Right ventricle myocardium inferior (tissue), 1 donor: ENCODE measurements at places on chromosomes 6 and 20. TPM values are rescaled to one million over a fixed set of nuclear protein-coding genes. Genes with fewer than 3 reads are reported as not detected.

GRCh38 chr6:73577676-73578075 is 56.8 kb upstream of the EEF1A1 start:
- no peak for DNase-seq

GRCh38 chr6:113629975-113630737 is 227.0 kb upstream of the MARCKS start:
- DNase-seq, result no peak

Gene TSHZ2
- total RNA-seq, result 4.2 TPM

GRCh38 chr6:1381481-1382330 is 7.7 kb upstream of the FOXF2 start:
- DNase-seq, result peak; percentile 76

Gene SLC52A3
- total RNA-seq, result 2.7 TPM

- no peak for DNase-seq
Observed at GRCh38 chr20:6504826-6505225, 262.7 kb upstream of the BMP2 start.

DNA sequence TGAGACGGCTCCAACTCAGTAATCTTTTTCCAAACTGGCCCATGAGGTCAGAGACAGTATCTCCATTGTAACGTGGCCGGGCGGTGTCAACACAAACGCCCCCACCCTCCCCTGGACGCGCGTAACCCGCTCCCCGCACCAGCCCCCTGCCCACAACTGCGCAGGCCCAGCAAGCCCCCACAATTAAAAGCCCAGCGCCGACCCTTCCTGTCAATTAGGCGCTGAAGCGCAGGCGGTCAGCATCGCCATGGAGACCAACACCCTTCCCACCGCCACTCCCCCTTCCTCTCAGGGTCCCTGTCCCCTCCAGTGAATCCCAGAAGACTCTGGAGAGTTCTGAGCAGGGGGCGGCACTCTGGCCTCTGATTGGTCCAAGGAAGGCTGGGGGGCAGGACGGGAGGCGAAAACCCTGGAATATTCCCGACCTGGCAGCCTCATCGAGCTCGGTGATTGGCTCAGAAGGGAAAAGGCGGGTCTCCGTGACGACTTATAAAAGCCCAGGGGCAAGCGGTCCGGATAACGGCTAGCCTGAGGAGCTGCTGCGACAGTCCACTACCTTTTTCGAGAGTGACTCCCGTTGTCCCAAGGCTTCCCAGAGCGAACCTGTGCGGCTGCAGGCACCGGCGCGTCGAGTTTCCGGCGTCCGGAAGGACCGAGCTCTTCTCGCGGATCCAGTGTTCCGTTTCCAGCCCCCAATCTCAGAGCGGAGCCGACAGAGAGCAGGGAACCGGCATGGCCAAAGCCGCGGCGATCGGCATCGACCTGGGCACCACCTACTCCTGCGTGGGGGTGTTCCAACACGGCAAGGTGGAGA is at the start of the genes HSPA1A and HSPA1L:
HSPA1A (plus strand) TSS at position 519 of the 814 bp plus-strand sequence; CDS start at position 733, 214 bp downstream.
HSPA1L (minus strand) TSS at position 259 of the 814 bp plus-strand sequence. CDS start 3,311 bp downstream, outside the sequence.
- DNase-seq, result peak; percentile 95

DNA sequence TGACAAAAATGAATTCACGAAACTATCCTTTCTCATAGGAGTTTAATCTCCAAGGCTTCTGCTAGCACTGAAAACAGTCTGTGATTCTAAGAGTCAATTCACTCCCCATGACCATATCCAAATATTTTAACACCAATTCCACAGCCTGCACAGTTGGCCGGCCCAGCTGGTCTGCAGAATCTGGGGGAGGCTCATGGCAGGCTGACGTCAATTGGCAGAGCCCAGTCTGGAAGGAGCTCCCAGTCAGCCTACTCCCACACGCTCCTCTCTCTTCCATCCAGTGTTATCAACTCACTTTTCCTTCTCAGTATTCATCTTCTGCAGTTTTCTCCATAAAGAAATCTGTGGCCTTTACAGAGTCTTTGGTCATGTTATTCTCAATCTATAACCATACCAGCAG is 111.0 kb downstream of the TBXT start:
- DNase-seq, result peak; percentile 87

GRCh38 chr20:5000263-5001173 is 792 bp downstream of the SLC23A2 start:
- peak; percentile 73 for DNase-seq

GRCh38 chr6:35543459-35544193 is 30.9 kb upstream of the TULP1 start:
- no peak for DNase-seq

- DNase-seq, result no peak
Observed at GRCh38 chr6:40916845-40917244, 122.2 kb downstream of the UNC5CL start.

- DNase-seq, result no peak
Observed at GRCh38 chr20:15240801-15241200, 903.4 kb upstream of the FLRT3 start.

DNA sequence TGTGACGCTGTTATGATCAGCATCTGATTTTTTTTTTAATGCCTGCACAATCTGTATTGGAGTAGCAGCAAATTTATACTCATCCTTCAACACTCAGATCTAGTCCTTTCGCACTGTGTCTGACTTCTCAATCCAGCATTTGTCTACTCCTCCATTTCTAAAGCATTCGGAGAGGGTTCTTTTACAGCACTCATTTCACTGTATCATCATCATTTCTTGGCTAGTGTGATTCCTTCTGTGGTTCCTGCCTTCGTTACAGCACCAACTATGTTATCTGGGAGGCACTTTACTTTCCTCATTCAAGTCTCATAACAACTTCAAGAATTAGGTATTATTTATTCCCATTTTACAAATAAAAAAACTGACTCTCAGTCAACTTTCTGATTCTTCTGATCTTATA is 18.0 kb downstream of the NUDT3 start:
- DNase-seq, result no peak

Gene PRSS35
- not detected for total RNA-seq

Gene CST5
- not detected for total RNA-seq

GRCh38 chr6:42394881-42395620 is 56.7 kb downstream of the TRERF1 start:
- DNase-seq, result no peak

DNA sequence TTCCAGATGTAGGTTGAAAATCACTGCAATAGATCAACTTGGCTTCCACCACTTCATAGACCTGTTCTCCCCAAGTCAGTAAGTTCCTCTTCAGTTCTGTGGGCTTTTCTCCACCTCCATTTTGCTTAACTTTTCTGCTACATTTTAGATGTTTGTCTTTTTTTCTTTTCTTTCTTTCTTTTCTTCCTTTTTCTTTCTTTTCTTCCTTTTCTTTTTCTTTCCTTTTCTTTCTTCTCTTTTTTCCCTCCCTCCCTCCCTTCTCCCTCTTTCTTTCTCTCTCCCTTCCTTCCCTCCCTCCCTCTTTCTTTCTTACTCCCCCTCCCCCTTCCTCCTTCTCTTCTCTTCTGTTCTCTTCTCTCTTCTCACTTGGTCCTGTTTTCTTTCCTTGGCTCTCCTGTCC is 6.9 kb upstream of the FAM8A1 start:
- no peak for DNase-seq

Gene CD2AP
- total RNA-seq, result 10.0 TPM

Gene NCOA3
- total RNA-seq, result 21.6 TPM

DNA sequence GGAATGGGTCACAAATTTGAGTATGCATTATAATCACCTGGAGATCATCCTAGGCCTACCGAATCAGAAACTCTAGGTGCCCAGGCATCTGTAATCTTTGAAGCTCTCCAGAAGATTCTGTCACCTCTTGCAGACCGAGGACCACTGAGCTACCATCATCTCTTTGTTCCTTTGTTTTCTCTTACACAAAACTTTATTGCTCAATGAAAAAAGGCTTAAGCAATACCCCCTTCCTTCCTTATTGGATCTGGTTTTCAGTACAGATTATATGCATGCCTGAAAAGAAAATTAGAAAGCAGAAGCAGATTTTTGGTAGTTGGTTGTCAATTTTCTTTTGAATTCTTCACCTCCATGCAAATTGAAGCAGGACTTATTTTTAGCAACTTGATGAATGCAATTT is 31.3 kb downstream of the STX11 start:
- DNase-seq, result no peak

Gene DDO
- total RNA-seq, result 29.7 TPM

Gene HLA-G
- not detected for total RNA-seq

Gene PRDM13
- total RNA-seq, result not detected

GRCh38 chr6:48733581-48733980 is 622.6 kb upstream of the PTCHD4 start:
- DNase-seq, result no peak

- no peak for DNase-seq
Observed at GRCh38 chr20:59662856-59663512, 58.6 kb downstream of the PHACTR3 start.

Gene HUS1B
- total RNA-seq, result not detected

- DNase-seq, result no peak
Observed at GRCh38 chr6:73389854-73390253, 4.8 kb upstream of the DDX43 start.

DNA sequence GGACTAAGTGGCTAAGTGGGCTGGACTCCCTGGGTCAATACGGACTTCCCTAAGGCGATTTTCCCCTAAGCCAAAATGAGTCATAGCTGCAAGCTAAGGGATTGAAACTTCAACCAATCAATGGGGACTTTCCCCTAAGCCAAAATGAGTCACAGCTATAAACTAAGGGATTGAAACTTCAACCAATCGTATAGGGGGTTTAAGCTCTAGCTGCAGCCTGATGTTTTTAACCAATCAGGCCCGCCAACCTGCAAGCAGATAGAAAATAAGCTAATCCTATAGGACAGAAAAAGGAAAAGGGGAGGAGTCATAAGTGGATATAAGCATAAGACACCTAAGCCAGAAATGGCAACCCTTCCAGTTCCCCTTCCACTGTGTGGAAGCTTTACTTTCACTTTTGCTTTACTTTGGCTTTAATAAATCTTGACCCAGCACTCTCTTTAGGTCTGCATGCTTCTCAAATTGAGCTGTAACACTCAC is 655.0 kb upstream of the HS3ST5 start:
- no peak for DNase-seq

Gene EFHC1
- 4.8 TPM for total RNA-seq

DNA sequence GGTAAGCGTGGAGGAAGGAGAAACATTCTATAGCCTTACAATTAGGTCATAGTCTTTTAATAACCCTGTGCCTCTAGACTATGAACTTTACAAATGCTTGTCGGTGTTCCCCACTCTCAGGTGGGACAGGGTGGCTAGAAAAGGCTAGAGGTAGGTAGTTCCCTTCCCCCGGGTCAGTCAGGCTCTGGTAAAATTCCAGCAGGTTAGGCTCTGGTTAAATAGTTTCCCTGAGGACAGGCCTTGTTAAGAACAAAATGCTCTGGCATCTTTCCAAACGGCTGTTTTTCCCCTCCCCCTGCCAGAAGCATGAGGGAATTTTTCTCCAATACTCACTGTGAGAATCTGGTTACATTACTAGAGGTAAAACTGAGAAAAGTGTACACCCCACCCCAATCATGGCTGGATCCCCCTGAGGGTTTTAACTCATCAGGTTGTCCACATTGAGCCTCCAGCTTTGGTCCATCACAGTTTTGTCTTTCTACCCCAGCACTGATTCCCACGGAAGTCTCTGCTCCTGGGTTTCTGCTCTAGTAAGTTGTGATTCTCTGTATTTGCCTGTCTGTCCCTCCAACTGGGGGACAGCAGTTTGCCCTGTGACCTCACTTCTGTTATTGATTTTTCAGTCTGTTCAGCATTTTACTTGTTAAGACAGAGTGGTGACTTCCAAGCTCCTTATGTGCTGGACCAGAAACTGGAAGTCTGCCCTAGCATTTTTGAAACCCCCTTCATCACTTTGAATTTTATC is 84.7 kb upstream of the ADGRF1 start:
- DNase-seq, result no peak

GRCh38 chr20:9742821-9743220 is 96.1 kb downstream of the PAK5 start:
- no peak for DNase-seq

Gene DCBLD1
- total RNA-seq, result 6.1 TPM
